ENCODE measurements at places on chromosomes 7 and 10.

- peak; percentile 23 for DNase-seq
These were observed 904 bp upstream of the DPYSL4 start for GRCh38 chr10:132185601-132186487.

- DNase-seq = no peak
These were observed 145.1 kb downstream of the C1GALT1 start for GRCh38 chr7:7327423-7327822.

- peak; percentile 80 for DNase-seq
These were observed at the start of gene AASS for GRCh38 chr7:122143751-122144711. Gene AASS, minus strand, starts transcription at chr7:122144249. Its CDS starts 10,523 bp downstream, at chr7:122133726.

DNA sequence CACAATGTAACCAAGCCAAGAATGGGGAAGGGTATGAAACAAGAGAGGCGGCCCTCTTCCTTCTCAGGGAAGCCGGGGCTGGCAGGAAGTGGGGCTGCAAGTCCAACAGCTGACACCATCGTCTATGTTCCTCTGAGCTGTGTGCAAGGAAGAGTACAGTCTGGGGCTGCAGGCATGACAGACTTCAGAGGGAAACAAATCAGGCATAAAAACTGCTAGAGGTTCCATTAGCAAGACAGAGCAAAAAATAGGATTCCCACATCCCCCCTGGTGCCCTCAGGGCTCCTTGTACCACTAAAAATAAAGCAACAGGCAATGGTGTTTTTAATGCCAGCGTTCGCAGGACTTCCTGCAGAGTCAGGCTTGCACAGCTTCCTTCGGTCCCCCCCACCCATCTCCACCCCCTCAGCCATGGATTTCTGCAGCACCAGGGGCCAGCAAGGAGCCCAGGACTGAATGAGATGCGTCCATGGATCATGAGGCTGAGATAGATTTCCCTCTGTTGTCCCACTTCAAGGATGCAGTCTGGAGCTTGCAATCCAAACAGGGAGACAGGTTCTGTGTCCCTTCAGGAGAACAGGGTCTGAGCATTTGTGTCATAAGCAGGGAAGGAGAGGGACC is 34.6 kb downstream of the KCNMA1 start:
- DNase-seq = no peak

GRCh38 chr10:86899132-86899531 is 58.3 kb downstream of the MMRN2 start:
- no peak for DNase-seq

- no peak for DNase-seq
These were observed 190.2 kb downstream of the REEP3 start for GRCh38 chr10:63711361-63711760.

GRCh38 chr7:56063500-56063881 is 595 bp upstream of the SUMF2 start:
- DNase-seq = no peak

DNA sequence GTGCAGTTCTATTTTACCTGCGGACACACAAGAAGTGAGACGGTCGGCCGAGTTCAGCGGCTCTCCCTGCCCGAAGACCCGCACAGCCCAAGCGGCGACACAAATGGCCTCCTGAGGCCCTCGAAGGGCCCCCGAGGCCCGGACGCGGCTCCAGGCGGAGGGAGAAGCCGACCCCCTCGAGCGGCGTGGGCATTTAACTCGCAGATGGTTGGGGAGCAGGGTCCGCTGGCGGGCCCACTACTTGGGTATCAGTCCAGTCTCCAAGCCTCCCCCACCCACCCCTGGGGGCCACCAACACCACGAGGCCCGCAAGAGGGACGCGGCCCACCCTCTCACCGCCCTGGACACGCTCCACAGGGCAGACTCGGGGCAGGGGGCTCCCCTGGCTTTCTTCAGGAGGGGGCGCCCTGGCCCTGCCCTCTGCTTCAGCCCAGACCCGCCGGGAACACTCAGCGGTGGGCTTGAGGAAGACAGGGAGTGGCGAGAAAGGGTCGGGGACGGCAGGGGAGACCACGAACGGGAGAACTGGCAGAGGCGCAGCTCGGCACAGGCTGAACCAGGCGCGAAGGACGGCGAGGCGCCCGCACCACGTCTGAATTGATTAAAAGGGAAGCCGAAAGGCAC is 1.7 kb downstream of the IGF2BP3 start:
- no peak for DNase-seq

- DNase-seq = no peak
These were observed 29.4 kb upstream of the ATOH7 start for GRCh38 chr10:68261132-68261856.

- no peak for DNase-seq
These were observed 77.3 kb upstream of the GRID1 start for GRCh38 chr10:86443936-86444335.

- no peak for DNase-seq
These were observed 638 bp upstream of the TRAPPC14 start for GRCh38 chr7:100159099-100159623.

- DNase-seq = no peak
These were observed 45.8 kb upstream of the MNX1 start for GRCh38 chr7:157056246-157056645.

DNA sequence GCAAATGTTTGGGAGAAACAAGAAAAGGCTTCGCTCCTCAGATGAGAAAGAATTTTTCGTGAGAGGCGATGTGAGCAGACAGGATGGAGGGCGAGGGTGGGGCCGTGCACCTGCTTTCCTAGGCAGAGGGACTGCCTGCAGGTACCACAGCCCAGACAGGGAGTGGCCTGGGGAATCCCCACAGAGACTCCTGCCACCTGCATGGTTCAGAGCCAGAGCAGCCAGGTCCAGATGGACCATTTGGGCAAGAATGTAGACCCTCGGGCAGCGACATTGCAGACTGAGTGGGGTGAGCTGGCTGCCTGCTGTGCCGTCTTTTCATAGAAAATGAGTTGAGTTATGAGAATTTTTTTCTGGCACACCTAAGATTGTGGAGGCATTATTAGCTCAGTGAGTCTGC is 216.8 kb downstream of the SNX10 start:
- DNase-seq = no peak

GRCh38 chr7:75575488-75576121 is 83.5 kb downstream of the SPDYE5 start:
- no peak for DNase-seq

GRCh38 chr7:15557186-15557585 is 4.6 kb downstream of the AGMO start:
- DNase-seq = no peak

GRCh38 chr10:22344249-22344648 is 1.0 kb upstream of the SPAG6 start:
- DNase-seq = no peak

GRCh38 chr7:134804351-134804750 is 24.9 kb downstream of the CALD1 start:
- no peak for DNase-seq

DNA sequence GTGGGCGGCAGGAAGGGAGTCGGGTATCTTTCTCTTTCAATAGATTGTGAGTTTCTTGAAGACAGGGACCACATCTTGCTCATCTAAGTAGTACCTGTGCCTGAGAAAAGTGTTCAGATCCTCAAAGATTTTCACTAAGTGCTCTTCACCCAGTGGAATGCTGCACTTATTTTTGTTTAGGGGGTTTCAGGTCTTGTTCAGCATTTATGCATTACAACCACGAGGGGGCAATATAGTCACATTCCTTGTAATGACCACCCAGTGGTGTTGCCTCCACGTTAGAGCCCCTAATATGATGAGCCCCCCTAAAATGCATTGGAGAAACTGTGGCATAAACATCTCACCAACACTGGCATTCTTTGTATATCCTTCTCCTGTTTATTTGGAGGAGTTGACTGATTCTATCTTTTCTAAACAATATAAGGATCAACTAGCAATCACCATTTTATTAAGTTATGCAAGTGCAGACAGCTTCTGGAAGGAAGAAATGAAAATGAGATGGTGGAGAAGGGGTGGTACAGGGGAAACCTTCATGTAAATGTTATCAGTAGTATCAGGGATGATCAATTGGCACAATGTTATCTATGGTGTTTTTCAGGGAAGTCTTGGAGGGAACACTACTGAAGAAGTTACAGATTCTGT is 3.1 kb upstream of the PAPSS2 start:
- peak; percentile 55 for DNase-seq

GRCh38 chr10:31353574-31353973 is 34.6 kb downstream of the ZEB1 start:
- peak; percentile 88 for DNase-seq

- DNase-seq = no peak
These were observed 163.7 kb upstream of the CELF2 start for GRCh38 chr10:10853954-10854353.

DNA sequence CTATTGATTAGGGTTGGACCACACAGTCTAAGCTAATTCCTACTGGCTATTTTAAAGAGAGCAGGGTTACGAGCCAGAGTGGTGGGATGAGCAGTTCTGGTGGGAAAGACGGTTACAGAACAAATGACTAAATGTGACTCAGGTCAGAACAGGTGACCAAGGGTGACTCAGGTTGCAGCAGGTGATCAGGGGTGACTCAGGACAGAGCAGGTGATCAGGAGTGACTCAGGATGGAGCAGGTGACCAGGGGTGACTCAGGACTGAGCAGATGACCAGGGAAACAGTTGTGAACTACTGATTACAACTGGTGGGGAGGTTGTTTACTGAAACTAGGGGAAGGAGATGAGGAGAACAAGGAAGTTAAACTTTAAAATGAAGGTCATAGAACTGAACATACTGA is 366.3 kb downstream of the ABCA13 start:
- DNase-seq = no peak

- no peak for DNase-seq
These were observed 13.9 kb upstream of the BMS1 start for GRCh38 chr10:42768581-42769152.

DNA sequence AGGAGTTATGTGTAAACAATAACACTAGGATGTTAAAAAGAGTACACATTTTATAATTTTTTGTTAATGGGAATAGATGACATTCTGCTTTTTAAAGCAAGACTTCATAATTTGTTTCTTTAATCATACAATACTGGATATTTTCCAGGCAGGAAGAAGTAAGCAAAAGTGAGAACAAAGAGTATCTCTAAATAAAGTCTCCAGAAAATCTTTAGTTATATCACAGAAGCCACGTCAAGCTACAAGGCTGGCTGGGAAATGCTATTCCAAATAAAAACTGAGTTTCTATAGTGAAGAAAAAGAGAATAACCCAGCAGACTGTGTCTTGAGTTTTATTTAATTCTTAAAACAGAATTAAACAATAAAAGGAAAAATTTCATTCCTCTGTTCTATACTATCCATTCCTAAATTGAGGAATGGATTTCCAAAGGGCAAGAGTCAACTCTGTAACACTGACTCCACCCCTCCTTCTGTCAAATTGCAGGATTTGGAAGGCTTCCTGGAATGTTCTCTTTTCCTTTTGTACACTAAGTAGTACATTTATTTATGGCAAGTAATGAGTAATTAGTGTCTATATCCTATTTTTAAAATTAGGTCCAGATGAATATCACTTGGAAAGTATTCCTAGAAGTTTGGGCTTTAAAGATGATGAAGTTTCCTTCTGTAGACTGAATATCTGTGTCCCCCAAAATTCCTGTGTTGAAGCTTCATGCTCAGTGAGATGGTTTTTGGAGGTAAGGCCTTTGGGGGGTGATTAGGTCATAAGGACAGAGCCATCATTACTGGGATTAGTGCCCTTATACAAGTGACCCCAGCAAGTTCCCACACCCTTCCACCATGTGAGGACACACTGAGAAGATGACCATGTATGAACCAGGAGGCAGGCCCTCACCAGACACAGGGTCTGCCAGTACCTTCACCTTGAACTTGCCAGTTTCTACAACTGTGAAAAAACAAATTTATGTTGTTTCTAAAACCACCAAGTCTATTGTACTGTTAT is 290.9 kb downstream of the CRPPA start:
- DNase-seq = no peak

DNA sequence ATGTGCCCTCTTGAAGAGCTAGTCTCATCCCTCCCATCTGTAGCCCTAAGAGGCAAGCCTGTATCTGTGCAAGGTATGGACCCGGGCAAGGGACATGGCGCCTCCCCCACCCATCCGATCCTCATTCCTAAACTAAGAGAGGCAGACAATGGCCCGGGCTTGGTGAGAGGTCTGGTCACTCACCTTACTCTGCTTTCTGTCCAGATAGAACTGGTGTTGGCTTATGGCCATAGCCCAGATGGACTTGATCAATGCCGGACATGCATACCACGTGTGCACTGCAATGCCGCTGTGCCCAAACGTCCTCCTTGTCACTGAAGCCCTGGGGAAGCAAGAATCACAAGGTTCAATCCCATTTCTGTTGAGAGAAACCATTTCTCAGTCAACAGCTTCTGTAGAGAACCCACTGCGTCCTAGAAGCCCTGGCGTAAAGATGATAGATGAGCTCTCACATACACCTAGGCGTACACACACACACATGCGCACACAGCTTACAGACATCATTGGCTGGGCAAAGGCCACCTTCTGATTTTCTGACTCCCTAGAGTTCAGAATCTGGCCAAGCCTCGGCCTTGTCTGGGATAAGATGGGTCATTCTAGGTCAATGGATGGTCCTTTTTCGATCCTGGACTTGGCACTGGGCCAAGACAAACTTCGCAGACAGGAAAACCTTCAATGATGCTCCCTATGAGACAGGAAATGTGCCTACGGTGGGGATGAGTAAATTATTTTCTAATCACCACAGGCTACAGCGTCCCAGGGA is 114.6 kb downstream of the PRPF18 start:
- DNase-seq = no peak

GRCh38 chr7:96219378-96220130 is 102.3 kb downstream of the SLC25A13 start:
- no peak for DNase-seq

DNA sequence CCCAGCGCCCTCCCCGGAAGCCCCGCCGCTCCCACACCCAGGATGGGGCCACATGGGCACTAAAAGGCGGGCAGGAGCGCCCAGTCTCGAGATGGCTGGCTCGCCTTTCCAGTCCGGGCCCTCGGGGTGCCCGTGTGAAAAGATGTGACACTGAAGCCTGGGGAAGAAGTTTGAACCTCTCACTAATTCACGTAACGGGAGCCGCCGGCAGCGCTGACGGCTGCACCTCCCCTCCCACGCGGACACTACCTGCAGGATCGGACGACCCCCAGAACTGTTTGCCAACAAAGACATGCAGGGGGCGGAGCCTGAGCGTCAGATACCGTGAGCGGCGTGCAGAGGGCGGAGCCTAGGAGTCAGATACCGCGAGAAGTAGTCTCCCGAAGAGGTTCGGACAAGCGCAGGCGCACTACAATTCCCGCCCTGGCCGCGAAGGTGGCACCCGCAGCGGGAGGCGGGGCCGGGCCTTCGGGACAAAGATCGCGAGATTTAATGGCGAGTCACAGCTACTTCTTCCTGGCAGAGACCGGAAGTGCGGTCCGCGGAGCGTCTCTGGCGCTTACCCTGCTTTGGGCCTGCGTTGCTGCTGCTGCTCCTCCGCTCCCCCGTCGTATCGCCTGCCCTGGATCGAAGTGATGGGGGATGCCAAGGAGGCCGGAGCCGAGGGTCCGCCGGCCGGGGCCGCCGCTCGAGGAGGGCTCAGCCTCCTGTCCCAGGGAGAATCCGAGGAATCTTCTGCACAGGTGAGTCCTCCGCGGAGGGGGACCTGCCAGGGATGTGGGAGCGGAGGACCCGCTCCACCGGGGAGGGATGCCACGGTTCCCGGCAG is at the start of gene EDRF1:
TSS of gene EDRF1 (plus strand) at position 537 of the 829 bp plus-strand sequence. CDS start at position 636, 99 bp downstream.
- peak; percentile 100 for DNase-seq

- no peak for DNase-seq
These were observed 142.9 kb downstream of the SVIL start for GRCh38 chr10:29491918-29492317.

GRCh38 chr10:62811159-62811875 is 4.8 kb downstream of the EGR2 start:
- peak; percentile 89 for DNase-seq

- DNase-seq = no peak
These were observed 31.7 kb downstream of the AP5Z1 start for GRCh38 chr7:4806983-4807597.

- no peak for DNase-seq
These were observed 36.2 kb downstream of the VSTM4 start for GRCh38 chr10:49079072-49079471.

Data from activated CD4-positive, alpha-beta T cell treated with anti-CD3 and anti-CD28 coated beads, Interleukin-10, Interleukin-2, amounts not matched to agents 100 ng/mL and 50 ng/mL, durations not matched to agents 16 hours and 8 hours (primary cell).